ENCODE measurements at places on chromosomes 5 and 9.

- DNase-seq, result no peak
Measured at GRCh38 chr5:180636403-180637075, 12.9 kb downstream of the FLT4 start.

DNA sequence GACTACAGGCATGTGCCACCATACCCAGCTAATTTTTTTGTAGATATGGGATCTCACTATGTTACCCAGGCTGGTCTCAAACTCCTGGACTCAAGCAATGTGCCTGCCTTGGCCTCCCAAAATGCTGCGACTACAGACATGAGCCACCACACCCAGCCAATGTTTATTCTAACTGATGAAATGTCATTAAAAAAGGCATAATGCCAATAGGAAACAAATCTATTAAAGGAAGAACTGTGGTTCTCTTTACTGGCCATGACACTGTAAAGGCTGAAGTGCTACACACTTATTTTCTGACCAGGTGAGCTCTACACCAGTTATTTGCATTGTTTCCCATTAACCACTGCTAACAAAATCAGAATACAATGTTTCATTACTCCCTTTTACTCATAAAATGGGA lies 106.0 kb downstream of the STRBP start:
- no peak for DNase-seq

DNA sequence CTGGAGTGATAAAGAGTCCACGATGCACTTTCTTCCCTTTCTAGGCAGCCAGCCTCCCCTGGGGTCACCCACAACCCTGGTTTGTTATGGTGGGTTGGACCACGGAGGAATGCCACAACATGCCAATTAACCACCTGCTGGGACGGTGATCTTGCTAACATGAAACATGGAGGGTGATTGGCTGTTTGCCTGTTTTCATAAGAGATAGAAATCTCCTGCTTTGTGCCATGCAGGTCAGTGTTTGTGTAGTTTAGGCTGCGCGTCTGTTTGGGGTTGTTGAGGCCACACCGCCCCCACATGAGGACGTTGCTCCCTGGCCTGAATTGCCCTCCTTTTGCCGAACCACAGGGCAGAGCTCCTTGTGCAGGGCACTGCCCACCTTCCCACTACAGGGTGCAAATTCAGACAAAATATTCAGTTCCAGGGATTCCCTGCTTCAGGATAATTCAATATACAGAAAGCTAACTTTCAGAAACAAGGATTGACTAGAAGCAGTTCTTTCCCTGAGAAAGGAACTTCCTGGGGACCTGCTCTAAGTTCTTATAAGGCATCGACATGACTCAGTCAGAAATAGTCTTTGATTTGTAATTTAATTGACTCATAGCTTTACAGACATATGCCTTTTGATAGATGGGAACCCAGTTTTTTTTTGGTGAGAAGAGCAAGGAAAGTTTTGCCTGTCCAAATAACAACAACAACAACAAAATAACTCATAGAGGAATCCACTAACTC lies 427.6 kb downstream of the GADD45G start:
- no peak for DNase-seq

GRCh38 chr9:94802793-94803192 lies 76.3 kb downstream of the AOPEP start:
- peak; percentile 22 for DNase-seq

DNA sequence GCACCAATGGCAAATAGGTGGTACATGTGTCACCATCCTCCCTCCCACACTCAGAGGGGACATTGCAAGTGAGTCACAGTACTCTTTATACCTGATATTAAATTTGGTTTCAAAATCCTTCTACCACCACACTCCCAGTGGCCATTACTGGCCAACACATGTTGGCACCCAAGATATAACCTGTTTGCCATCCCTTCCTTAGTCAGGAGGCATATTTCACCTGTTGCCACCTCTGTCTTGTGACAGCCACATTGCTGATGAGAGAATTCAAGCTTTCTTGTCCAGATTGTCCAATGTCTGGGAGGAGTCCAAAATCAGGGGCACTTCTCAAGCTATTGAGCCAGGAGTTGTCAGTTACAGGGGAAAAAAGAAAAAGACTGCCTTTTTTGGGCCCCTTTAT lies 80.2 kb upstream of the WWC1 start:
- DNase-seq, result no peak

GRCh38 chr9:38707885-38708637 lies 11.9 kb downstream of the FAM240B start:
- no peak for DNase-seq

- DNase-seq, result no peak
Measured at GRCh38 chr5:145768863-145769262, 66.3 kb downstream of the PRELID2 start.
